T-helper 9 cell (primary cell): ENCODE measurements at places on chromosomes 4 and X.

GRCh38 chr4:15676899-15677298 lies 4.7 kb upstream of the FAM200B start:
- no peak for DNase-seq

- no peak for DNase-seq
Measured at GRCh38 chr4:8218371-8219031, 19.4 kb downstream of the SH3TC1 start.

GRCh38 chr4:95180531-95181242 lies 368.1 kb downstream of the UNC5C start:
- no peak for DNase-seq

- no peak for DNase-seq
Measured at GRCh38 chrX:132631579-132632232, 142.9 kb upstream of the MBNL3 start.

GRCh38 chrX:123801901-123802300 lies 58.0 kb upstream of the XIAP start:
- DNase-seq = no peak

DNA sequence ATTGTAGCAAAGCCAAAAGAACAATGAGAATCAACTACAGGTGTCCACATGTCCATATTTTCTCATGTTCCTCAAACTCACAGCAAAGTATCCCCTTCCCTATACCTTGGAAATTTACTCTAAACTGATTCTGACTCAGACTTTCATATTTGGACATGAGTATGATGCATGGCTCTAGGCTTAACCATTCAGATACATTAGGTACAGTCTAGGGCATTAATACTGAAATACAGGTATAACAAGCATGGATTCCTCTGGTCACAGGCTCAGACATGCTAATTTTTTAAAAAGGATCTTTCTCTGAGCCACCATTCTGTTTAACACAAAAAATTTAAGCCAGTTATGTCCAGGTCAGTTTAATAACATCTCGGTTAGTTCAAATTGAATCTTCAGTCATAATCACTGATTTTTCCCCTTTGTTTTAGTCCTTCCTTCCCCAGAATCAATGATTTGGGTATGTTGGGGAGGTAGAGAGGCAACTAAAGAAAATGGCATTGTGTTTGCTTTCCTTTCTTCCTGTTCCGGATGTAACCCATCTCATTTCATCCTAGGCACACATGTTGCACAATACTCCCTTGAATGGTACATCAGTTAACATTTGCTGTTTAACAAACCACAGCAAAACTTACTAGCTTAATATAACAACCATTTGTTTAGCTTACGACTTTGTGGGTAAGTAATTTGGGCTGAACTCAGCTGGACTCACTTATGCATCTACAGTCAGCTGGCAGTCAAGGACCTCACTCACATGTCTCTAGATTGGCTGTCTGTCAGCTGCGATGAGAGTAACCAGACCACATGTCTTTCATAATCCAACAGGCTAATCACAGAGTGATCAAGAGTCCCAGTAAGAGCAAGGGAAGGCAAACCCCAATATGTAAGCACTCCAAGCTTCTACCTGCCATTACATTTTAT lies 75.3 kb upstream of the GRIA3 start:
- no peak for DNase-seq

- no peak for DNase-seq
Measured at GRCh38 chr4:12712648-12713339, 771.3 kb downstream of the RAB28 start.

- no peak for DNase-seq
Measured at GRCh38 chrX:12228862-12229261, 90.6 kb downstream of the FRMPD4 start.

GRCh38 chr4:17095771-17096170 lies 197.3 kb upstream of the LDB2 start:
- no peak for DNase-seq

DNA sequence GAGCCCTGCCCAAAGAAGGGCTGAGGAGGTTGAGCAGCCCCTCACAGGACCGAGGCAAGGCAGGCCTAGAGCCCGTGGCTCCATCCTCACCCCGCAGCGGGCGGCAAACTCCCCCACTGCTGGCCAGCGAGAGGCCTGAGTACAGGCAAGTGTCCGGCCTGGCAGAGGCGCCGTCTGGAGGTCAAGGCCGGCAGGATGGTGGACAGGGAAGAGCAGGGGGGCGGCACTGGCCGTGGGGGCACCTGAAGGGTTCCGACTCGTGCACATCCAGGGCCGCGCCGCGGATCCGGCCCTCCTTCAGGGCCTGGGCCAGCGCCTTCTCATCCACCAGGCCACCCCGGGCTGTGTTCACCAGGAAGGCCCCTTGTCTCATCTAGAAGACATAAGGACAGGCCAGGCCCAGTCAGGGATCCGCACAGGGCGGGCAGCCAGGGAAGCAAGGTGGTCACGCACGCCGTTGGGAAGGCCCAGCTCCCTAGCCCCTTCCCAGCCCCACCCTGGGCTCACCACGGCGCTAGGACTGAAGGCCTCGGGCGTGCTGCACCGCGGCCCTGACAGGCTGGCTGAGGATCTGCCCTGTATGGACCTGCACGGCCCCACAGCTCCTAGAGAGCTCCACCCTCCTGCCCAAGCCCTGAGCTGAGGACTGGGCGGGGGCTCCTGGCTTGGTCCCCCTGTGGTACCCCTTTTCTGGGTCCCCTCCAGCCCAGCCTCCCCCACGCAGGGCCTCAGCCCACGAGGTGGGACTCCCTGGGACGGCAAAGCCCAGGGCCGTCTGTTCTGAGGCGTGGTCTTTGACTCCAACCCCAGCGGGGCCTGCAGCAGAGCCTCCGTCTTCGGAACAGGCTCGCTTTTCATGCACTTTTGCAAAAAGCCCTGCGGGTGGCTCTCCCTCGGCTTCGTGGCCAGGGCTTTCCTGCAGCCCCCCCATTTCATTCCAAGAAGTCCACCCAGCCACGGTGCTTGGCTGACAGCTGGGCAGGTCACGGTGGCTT lies 34.5 kb downstream of the CTBP1 start:
- no peak for DNase-seq

GRCh38 chr4:128468123-128468989 lies 180.7 kb upstream of the PGRMC2 start:
- no peak for DNase-seq

DNA sequence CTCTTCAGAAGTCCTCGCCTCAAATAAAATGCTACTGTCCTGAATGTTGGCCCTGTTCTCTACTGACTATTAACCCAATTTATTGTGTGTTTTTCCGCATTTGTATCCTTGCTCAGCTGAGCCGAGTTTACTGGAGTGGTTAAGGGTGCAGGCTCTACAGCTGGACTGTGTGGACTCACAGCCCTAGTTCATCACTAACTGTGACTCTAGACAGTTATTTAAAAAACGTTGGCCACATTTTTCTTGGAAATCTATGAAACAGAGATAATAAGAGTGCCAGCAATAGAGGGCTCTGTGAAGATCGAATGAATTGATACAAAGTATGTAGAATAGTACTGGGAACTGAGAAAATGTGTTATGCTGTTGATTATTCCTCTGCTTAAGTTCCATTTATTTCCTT lies 2.9 kb upstream of the GUF1 start:
- no peak for DNase-seq

DNA sequence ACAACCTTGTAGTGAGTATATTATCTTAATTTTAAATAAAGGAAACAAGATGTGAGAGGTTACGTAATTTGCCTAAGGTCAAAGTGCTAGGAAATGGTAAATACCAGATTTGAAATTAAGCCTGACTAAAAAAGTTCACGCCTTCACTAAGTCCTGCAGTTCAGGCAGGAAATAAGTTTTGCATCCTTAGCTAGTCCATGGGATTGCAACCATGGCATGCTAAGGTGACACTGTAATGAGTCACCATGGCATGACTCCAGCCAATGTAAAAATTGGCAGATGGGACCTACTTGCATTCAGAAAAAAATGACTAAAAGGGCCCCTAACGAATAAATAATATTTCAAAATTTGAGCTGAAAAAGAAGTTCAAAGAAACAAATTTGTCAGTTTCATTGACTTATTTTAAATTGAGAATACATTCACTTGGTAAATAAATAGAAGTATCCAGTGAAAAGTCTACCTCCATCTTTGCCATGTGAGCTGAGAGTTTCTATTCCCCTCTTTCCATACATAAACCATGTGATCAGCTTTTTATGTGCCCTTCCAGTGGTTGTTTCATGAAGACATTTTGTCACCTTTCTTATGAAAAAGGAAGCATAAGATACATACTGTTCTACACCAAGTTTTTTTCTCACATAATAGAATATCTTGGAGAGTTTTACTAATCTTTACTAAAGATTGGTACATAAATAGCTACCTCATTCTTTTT lies 72.4 kb downstream of the ANKRD50 start:
- no peak for DNase-seq

DNA sequence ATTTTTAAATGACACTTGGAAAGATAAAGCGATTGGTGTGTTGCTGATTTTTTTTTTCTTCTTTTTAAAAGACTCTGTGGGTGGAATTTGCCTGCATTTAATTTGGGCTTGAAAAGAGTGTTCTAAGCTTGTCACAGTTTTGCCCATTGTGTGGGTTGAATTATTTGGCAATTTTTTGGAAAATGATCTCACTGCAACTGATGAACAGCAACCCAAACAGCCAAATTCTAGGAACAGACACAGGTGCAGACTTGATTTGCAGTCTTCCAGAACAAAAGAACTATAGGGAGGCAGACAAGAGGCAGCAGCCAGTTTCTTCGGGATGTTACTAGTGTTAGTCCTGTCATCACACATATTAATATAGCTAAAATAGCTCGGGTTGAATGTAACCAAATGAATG lies 40.5 kb downstream of the CASP6 start:
- DNase-seq = no peak

DNA sequence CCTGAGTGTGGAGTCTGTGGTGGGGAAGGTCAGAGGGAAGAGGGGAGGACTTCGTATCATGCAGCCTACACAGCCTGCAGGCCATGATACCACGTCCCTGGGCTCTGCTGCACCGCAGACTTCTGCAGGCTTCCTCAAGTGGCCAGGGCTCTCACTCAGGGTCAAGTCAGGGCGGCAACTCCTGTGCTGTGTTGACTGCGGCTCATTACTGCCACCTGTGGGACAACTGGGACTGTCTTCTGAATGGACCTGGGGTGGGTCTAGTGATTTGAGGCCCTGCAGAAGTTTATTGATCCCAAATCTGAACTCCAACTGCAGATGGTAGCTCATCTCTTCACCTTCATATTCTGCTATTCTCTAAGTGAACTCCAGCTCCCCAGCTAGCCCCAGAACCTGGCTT lies 167.1 kb downstream of the NSUN7 start:
- DNase-seq = no peak

GRCh38 chr4:147938496-147938895 lies 206.6 kb downstream of the ARHGAP10 start:
- no peak for DNase-seq

GRCh38 chr4:154595807-154596206 lies 5.3 kb upstream of the FGA start:
- no peak for DNase-seq

DNA sequence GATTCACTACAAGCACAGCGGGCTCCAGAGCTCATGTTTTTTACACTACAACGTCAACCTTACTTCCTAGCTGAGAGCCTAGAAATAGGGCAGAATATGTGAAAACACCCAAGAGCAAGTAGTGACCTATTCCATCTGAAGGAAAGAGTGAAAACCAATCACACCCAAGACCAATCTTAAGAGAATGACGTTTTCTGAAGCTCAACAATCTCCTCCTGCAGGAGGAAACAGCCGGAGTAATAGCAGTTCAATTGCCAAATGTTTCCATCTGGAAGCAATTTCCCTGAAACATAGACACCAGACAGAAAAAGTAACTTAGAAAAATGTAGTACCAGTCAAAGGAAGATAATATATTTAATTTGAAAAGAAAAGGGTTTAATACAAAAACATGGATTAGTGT lies 142.4 kb downstream of the ANXA5 start:
- DNase-seq = no peak

DNA sequence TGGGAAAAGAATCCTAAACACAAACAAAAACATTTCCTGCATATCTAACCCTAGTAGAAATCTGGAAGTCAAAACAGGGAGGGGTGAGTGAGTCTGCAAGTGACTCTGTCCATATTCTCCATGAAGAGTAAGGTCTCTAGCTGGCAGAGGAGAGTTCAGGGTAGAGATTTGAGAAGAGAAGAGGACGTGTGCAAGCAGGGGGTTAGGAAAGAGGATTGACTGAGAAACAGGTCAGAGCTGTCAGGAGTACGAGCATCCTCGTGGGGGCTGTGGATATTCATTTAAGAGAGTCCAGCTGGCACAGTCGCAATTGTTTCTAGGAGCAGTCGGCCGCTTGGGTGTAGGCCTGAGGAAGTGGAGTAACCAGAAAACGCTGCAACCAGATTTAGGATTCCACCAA lies 27.9 kb downstream of the PROM1 start:
- DNase-seq = no peak

DNA sequence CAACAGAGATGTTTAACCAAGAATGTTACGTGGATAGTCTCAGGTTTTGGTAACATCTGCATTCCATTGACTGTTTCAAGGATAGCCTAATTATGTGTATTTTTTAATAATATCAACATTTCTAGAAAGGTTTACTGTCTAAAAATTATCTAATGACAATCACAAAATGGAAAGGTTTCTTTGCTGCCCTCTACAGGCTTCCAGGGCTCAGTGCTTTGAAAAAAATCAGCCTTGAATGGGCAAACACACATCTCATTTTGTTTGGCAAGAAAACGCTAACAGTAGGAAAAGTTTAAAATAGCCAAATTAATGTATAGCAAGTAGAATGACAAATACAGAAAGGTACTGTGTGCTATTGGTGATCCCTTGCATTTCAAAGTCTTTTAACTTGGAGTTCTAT lies 223.4 kb upstream of the PRPS2 start:
- DNase-seq = no peak

DNA sequence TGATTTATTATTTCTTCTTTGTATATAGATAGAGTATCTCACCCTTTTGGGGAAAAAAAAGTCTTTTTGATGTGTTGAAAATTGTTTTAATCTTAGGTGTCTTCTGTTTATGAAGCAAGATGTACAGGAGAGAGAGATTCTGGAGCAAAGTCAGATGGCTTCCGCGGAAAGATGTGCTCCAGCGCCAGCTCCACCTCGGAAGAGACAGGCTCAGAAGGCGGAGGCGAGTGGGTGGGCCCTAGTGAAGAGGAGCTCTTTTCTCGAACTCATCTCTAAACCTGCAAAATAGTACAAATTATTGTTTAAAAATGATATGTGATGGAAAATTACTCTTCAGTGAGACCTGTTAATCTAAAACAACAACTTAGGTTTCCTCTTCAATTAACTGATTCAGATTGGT lies 28.9 kb upstream of the TBC1D14 start:
- DNase-seq = no peak

DNA sequence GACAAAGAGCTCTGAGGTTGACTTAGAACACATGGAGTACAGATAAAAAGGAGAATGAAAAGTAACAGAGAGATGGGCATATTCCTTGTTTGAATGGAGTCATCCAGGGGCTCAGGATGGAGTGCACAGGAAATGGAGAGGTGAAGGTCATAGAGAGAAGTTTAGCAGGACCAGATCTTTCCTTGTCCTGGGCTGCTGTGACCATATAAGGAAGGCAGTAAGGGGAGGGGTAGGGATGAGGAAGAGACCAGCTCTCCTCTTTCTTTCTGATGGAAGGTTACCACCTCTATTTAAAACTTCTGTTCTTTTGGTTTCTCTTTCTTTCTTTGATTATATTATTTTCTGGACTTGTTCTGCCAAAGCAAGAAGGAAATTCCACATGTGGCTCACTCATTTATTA lies 27.0 kb downstream of the AR start:
- DNase-seq = no peak

- no peak for DNase-seq
Measured at GRCh38 chr4:87101543-87102199, 118.7 kb downstream of the KLHL8 start.
